Urinary bladder (tissue), 4 donors: ENCODE measurements at places on chromosomes 2 and 18.

DNA sequence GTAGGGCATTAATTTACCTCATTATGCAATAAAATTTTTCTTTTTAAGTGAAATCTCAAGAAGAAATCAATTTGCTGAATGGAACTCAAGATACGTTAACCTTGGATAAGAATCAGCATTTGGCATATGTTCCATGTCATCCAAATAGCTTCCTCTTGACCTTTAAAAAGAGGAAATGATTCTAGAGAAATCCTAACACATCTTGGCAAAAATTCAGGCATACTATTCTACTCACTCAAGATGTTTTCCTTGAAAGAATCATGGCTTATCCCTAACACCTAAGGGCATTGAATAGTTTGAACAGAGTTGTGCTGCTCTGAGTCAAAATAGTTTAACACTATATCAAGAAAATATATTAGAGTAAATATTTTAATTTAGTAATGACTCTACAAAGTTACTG, 678.0 kb downstream of the EPHA4 start:
- DNase-seq = no peak

DNA sequence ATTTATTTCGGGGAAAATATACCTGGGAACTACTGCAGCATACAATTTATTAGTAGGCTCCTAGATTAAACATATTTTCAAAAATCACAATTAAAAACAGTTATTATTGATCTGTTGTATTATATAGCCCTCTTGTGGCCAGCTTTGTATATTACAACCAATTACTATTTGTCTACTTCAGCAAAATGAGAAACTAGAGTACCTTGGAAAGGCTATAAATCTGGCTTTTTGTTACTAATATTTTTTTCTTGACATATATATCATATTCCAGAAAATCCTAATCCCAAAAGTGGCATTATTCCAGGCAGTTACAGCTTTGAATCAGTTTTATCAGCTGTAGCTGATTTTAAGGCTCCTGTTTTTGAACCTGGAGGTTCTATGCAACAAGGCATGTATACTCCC, 101.2 kb downstream of the UBR3 start:
- no peak for DNase-seq

GRCh38 chr2:216683846-216684245, 11.5 kb downstream of the IGFBP5 start:
- DNase-seq = no peak

GRCh38 chr2:4618630-4619228, 915.4 kb downstream of the DCDC2C start:
- DNase-seq = no peak

DNA sequence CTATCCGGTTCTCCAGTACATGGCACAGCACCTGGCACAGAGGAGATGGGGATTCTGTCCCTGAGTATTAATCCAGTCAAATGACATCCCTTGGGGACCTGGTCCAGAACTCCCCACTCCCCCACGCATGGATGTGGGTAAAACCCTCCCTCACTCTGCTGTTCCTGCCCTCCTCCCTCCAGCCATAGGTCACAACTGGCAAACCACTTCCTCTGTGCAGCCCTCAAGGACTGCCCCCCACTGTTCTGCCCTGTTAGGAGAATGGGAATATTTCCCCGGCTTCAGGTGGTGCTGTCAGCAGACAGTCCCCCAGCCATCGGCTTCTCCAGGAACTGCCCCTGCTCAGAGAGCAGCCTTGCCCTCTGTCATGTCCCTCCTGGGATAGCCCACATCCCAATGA, 1.5 kb upstream of the TFCP2L1 start:
- no peak for DNase-seq

DNA sequence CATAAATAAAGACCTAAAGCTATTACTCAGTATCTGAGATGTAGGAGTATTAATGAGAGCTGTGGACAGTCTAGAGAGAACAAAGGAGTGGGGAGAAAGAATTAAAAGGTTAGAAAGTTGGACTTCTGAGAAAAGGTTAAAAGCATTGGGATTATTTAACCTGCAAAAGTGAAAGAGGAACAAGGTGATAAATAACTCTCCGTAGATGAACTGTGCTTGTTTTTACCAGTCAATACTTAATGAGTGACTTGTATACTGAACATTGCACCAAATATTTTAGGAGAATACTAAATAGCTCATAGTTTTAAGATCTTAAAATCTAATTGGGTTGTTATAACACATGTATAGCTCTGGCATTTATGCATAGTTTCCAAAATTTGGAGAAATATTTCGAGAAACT, 137.5 kb downstream of the GPD2 start:
- no peak for DNase-seq

DNA sequence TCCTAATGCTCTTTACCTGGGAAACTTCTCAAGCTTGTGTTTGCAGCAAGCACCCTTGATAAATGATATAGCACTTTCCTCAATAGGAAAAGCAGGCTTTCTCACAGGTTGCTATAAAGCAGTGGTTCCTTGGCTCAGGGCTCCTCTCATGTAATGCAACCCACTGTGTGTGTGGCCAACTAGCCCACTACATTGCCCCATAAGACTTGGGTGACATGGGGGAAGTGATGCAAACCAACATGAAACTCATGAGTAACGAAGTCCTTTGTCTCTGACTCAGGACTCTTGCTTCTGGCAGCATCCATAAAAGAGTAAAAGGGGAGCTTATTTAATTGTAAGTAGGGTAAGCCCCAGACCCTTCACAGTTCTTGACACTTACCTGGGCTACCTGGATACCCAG, 106.9 kb downstream of the COL4A4 start:
- no peak for DNase-seq

- no peak for DNase-seq
These were observed 32.8 kb downstream of the TGFA start for GRCh38 chr2:70520825-70521224.

DNA sequence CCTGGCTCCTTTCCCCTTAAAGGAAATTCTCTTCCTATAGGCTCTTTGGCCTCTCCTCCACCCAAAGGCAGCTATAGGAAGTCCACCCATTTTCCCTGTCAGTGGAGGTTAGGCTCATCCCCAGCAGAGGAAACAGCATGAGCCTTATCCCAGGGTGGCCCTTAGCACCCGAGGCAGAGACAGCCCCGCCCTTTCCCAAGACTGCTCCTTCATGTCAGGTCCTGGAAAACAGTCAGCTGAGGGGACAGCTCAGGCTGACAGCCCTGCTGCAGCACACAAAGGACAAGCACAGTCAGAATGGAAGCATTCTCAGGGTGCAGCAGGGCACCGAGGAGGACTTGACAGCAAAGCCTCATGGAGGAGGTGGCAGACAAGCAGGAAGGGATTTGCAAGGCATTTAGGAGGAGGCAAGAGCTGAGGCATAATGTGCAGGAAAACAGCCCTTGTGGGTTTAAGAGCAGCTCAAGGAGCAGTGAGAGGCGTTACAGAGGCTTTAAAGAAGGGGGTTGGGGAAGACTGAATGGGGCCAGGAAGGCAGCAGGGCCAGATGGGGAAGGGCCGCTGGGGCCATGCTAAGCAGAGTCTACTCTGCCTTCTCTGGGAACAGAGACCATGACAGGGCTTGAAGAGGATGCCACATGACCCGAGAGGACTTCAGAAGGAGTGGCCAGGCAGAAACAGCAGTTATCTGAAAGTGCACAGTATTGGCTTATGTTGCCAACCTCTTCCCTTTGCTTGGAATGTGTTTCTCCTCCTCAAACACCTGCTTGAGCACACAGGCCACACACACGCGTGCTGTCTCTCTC, 216.6 kb downstream of the SH3BP4 start:
- no peak for DNase-seq

DNA sequence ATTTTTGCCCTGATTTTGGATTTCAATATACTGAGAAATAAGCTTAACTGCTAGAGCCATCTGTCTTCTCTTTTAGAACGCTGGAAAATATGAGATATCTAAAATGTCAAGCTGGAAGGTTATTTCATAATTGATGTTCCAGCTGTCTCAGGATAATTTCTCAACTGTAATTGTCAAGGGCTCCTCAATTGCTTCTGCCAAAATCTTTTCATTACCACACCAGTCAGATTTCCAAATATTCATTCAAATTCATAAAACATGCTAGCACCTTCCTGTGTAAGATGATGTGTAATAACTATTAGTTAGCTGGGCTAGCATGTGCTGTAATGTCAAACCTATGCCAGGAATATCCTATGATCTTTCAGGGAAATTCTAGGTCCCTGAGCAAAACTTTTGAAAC, 88.1 kb downstream of the TNFRSF11A start:
- no peak for DNase-seq

DNA sequence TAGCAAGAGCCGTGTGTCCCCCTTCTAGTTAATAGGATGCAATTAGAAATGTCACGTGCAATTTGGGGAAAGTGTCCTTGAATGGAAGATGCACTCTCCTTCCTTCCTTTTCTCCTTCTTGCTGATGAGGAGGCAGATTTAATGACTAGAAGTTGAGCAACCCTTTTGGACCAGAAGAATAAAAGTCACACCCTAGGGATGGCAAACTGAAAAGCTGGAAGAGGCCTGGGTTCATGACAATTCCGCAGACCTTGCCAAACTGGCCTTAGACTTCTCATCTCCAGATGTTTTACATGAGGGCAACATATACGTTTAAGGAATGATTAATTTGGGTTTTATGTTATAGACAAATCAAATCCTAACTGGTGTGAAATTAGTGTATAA, 38.6 kb upstream of the NCOA1 start:
- DNase-seq = no peak

GRCh38 chr2:161766334-161766733, 142.1 kb downstream of the SLC4A10 start:
- DNase-seq = no peak

DNA sequence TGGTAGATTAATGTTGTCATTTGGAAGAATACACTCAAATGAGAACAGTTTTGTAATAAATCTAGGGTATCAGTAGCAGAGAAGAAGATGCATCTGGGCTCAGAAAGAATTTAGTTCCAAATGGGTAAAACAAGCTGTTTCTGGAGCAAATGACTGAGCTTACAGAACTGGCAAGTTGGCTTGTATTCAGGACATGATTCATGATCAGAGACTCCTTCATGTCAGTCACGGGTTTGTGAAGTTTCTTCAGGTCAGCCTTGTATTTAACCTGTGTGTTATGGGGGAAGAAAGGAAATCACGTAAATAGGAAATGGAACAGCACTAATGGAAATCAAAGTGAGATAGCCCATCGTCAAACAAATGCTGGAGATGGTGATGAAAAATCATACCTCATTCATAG, 109.1 kb downstream of the RIF1 start:
- DNase-seq = no peak

DNA sequence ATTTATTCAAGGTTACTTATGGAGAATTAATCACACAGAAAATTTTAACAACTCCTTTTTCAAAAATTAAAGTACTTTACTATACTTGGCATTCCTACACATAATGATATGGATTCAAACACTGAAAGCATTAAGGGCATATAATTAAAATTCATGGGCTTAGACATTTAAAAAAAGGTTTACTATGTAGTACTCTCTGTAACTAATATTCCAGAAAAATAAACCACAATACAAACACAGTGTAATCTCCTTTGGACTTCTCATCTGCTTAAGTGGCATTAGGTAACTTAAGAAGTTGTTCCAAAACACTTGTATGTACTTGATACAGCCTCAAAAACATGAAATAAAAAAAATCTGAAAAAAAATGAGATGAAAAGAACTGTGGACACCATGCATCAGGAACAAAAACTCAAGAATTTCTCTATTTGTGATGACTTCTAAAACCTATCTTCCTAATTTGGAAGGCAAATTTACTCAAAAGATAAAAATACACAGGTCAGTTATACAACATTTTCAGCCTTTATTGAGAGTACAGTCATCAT, 21.0 kb downstream of the C1D start:
- no peak for DNase-seq

DNA sequence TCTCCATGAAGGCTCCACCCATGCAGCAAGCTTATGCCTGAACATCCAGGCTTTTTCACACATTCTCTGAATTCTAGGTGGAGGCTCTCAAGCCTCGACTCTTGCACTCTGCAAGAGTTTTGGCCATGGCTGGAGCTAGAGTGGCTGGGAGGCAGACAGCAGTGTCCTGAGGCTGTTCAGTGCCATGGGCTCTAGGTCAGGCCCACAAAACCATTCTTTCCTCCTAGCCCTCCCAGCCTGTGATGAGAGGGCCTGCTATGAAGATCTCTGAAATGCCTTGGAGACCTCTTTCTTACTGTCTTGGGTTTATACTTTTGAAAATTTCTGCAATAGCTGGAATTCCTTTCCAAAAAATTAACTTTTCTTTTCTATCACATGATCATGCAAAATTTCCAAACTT, 210.7 kb downstream of the RND3 start:
- DNase-seq = no peak

GRCh38 chr2:231720987-231721966, 13.0 kb downstream of the PTMA start:
- DNase-seq = no peak

GRCh38 chr2:156630579-156631337, 194.6 kb downstream of the GPD2 start:
- no peak for DNase-seq

DNA sequence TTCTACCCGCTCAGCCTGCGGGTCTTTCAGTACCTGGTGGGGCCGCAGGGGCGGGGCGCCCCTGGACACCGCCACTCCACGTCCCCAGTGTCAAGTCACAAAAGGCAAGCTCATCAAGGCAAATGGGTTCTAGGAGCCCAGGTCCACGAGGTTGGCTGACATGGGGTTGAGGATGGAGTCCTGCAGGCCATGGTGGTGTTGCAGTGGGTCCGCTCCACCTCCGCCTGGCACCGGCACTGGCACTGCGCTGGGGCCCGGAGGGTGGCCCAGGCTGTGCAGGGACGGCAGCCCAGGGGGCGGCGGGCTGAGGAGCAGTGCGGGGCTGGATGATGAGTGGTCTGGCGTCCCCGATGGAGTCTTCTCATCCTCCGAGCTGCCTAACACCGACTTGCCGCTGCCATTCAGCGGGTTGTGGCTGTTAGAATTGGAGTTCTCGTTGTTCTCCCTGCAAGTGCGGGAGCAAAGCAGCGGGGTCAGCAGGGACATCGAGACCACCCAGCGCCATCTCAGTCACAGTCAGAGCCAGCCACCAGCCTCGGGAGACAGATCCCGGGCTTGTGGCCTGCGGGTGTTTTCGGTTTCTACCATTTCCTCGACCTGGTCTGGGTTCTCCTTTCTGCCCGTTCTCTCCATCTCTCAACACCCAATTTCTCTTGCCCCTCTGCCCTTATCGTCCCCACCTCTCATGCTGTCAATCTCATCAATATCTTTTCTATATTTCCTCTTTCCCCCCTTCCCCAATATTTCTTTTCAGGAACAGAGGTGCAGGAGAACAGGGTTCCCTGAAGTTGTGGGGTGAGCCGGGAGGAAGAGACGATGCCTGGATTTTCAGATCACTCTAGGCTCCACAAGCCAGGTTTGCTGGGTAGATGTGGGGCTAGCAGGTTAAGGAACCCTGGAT, 3.0 kb downstream of the SIX2 start:
- DNase-seq = no peak

GRCh38 chr18:3054780-3055179, 41.8 kb upstream of the LPIN2 start:
- no peak for DNase-seq

- no peak for DNase-seq
These were observed 46.4 kb downstream of the TCF4 start for GRCh38 chr18:55541571-55541970.

- DNase-seq = no peak
These were observed 1.1 kb downstream of the ZNF513 start for GRCh38 chr2:27379383-27379835.

- no peak for DNase-seq
These were observed 14.6 kb upstream of the CHAC2 start for GRCh38 chr2:53753041-53753440.
